Adipocyte (in vitro differentiated cells): ENCODE measurements at places on chromosomes 7 and 10.

- DNase-seq: no peak
Measured at GRCh38 chr10:11154333-11154732, 136.7 kb downstream of the CELF2 start.

DNA sequence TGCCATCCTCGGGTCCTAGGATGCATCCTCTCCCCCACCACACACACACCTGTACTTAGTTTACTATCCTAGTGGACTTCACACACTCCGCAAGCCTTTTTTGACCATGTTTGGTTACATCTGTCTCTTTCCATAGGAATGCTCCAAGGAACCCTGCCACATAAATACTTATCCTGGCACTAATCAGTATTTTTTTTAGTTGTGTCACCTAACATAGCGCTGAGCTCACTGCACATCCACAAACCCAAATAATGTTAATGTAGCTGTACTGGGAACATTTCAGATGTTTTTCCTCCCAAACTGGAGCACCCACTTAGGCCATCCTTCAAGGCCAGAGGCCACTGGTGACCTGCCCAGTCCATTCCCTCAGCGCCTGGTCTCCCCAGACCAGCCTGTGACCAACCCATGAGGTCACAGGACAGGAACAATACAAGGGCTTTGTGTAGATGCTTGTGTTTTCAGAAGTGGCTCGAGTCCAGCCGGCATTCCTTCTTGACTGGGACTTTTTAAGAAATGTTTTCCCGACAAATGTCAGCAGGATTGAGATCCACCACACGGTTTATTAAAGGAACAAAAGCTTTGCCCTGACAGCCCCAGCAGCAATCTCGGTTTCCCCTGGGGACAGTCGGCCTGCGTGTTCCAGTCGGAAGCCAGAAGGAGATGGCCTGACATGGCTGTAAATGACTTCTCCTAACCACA, 181.4 kb downstream of the JCAD start:
- no peak for DNase-seq

- no peak for DNase-seq
Measured at GRCh38 chr7:70700941-70701425, 431.0 kb upstream of the GALNT17 start.

DNA sequence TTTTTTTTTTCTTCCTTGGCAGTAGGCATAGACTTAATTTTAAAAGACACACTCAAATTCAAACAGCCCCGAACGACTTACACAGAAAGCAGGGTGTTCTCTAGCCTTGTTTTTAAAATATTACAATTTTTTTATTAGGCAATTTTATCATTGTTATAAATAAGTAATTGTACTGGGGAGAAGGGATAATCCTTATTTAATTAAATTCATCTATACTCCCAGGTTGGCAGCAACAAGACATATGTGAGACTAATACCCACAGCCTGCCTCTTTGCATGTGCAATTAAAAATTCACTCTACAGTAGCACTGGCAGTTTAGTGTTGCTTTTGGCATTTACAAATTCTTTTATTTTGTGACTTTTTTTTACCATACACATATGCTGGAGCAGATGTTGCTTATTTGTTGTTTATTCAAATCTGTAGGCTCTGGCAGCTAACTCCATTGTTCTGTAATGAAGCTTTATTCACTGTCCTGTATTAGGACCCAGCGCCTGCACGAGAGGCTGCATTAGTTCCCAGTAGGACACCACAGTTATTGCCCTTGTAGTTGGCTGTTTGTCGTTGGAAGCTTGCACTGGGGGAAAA, 84.9 kb upstream of the PPP1R17 start:
- no peak for DNase-seq

GRCh38 chr10:124066126-124066700, 27.2 kb downstream of the CHST15 start:
- DNase-seq: no peak

DNA sequence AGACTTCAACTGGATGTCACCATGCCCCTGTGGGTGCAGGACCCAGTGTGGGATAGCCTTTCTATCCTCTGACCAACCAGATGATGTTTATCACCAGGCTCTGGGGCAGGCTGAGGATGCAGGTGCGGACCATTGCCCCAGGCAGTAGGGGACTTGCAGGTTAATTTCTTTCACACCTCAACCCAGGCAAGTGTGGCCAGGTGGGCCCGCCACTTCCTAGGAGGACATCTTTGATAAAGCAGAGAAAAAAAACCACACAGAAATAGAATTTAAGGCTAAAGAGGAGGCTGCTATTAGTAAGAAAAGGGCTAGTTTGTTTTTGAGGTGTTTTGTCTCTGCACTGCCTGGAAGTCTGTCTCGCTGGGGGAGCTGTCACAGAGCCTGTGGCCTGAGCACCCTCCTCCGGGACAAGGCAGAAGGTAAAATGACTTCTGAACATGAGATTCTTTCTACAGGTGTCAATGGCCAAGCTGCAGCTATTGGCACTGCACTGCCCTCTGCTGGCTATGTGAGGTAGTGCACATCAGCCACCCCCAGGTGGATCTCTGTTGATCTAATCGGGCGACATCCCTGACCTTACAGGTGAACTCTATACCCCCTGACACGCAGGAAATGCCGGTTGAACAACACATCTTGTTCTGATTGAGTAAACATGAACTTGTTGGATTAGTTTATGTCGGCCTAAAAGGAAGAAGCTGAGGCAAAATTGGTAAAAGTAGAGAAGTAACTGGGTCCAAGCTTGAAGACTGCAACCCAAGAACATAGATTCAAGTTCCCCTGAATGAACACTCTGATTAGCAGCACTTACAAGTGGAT, 21.0 kb downstream of the UPP1 start:
- peak; percentile 71 for DNase-seq

- peak; percentile 28 for DNase-seq
Measured at GRCh38 chr10:74186678-74187077, 35.7 kb downstream of the ADK start.
